Kidney epithelial cell (primary cell): ENCODE measurements at places on chromosomes 11 and 22. TPM values are rescaled to one million over a fixed set of nuclear protein-coding genes. Genes with fewer than 3 reads are reported as not detected.

GRCh38 chr11:16007514-16007913 lies 348.8 kb downstream of the SOX6 start:
- no peak for DNase-seq

GRCh38 chr11:26399336-26399735 lies 67.4 kb downstream of the ANO3 start:
- no peak for DNase-seq

DNA sequence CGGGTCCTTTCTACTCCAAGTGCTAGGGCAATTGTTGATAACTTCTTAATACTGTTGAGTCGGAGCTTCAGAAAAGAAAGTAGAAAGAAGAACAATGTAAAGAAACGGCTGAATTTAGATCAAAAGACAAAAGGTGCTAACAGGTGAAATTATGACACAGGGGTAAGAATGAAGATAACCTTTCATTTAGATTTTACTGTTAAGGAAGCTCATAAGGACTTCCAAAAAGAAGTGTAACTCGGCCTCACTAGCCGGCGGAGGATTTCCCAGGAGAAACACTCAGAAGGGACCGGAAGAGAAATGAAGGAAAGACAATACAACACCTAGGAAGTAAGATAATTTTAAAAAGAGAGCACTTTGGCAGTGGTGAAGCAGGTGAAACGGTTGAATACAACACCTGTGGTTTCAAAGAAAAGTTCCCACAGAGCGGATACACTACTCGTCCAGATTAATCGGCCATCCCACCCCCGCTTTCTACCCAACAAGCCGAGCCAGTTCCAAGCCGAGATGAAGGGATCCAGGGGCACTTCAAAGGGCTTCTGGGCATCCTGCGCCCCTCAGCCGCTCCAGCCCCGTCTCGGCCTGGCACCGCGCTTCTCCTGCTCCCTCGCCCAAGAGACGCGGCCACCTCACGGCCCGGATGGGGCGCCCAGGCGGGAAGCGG lies 737 bp downstream of the PPP2R1B start:
- no peak for DNase-seq

DNA sequence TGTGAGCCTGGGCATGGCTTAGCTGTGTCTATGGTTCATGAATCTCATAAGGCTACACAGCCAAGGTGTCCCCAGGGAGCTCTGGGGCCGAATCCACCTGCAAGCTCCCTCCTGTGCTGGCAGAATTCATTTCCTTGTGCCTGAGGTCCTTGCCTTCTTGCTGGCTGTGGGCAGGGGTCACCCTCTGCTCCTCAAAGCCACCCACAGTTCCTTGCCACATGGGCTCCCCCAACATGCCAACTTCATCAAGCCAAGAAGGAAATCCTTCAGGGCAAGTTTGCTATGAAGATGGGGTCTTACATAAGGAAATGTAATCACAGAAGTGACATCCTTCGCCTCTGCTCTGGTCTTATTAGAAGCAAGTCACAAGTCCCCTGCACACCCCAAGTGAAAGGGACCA lies 24.8 kb downstream of the LARGE1 start:
- DNase-seq = no peak

Gene STK33
- total RNA-seq = 14.9 and 15.7 TPM in 2 replicates

GRCh38 chr11:62958547-62959421 lies 26.0 kb downstream of the SLC22A6 start:
- DNase-seq = no peak

- no peak for DNase-seq
Observed at GRCh38 chr11:46385169-46386004, 3.9 kb downstream of the MDK start.

DNA sequence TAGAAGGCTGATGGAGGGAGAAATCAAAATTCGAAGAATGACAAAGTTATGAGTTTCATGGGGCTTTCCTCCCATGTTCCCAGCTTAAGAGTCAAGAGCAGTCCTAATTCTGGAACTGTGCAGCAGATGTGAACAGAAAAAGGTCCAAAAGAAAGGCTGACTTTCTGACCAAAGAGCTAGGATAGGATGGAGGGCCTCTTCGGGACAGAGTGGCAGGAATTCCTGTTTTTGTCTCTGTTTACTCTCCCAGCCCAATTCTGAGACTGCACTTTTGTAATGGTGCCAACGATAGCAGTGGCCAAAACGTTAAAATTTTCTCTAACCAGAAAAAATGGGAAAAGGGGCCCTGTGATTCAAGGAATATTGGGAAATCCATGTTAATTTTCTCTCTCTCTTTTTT lies 193.6 kb downstream of the EFCAB6 start:
- DNase-seq = no peak

Gene OTUB1
- total RNA-seq = 100.0 and 119 TPM in 2 replicates

DNA sequence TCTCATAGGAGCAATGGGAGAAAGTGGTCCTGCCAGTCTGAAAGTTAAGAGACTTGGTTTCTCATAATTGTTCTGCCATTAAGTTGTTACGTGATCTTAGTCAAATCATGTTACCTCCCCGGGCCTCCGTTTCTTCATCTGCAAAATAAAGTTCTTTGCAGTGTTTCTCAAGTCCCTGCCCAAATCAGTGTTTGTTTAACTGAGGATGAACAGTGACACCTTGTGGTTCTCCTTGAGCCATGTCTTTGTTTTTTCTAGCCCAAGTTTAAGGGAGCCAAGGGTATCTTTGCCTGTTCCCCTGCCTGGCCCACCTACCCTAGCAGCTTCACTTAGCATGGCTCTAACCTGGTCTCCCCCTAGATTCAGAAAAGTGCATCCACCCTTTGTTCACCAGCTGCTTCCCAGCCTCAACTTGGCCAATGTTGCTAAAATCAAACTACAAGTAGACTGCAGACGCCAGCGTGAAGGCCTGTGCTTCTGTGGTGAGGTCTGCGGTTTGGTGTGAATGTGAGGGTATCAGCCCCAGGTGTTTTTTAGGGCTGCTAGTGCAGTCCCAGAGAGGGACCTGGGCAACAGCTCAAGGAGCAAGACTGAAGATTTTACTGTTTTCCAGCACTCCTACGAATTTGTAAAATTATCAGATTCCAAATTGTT lies 35.5 kb downstream of the FZD4 start:
- no peak for DNase-seq

- no peak for DNase-seq
Observed at GRCh38 chr11:60183591-60184205, 815 bp upstream of the MS4A6A start.

GRCh38 chr11:72653649-72654048 lies 20.6 kb downstream of the PDE2A start:
- DNase-seq = no peak
